Muscle of back (tissue), 13 donors: ENCODE measurements at places on chromosomes 3 and 15.

GRCh38 chr3:129439226-129439816, 427 bp downstream of the MBD4 start:
- DNase-seq, result no peak

GRCh38 chr3:193777524-193777923, 184.5 kb downstream of the OPA1 start:
- no peak for DNase-seq

GRCh38 chr15:91555312-91555711, 298.2 kb upstream of the SLCO3A1 start:
- DNase-seq, result no peak

GRCh38 chr3:100245136-100245535, 15.7 kb upstream of the TBC1D23 start:
- no peak for DNase-seq

DNA sequence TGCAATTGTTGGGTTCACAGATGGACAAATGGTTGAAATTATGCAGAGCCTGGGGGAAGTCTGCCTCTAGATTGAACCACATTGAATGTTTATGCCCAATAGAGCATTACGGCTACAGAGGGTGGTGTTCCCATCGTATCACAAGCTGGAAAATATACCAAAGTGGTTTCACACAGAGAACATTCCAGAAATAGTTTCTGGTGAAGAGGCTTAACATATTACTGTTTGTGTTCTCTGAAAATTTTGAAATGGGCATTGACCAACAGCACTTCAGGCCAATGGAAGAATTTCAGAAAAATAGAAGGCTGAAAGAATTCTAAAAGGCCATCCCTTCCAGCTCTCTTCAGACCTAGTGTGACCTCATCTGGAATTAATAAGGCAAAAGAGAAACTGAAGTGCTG, 203.9 kb downstream of the NEK10 start:
- DNase-seq, result peak; percentile 31

DNA sequence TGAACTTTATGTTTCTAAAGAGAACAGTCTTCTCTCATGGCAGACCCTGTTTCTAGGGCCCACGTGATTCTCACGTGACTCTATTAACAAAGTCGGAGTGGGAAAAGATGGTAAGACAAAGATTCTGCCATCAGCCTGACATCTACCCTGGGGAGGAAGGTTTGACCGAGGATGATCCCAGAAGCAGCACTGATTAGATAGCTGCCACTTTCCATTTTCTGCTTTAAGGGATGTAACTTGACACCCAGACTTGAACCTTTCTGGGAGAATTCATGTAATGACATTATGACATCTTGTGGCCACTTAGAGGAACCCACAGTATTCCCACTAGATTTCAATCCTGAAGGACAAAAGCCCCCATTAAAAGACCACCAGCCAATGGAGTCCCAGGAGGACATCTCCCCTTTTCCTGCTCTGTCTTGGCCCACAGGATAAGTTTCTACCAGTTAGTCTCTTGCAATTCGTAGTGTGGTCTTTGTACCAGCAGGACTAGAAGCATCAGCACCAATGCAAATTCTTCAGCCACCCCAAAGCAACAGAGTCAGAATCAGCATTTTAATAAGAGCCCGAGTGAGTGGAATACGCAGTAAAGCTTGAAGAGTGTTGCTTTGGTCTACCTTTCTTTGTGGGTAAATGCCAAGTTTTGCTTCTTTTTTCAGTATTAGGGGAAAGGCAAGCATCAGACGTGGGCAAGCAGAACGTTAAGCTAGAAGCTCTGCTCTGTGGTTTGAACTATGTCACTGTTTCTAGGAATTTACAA, 480.5 kb upstream of the PROK2 start:
- DNase-seq, result no peak

- peak; percentile 23 for DNase-seq
Measured at GRCh38 chr15:26773067-26773877, 406 bp upstream of the GABRB3 start.

- no peak for DNase-seq
Measured at GRCh38 chr3:94082391-94082937, 19.6 kb downstream of the NSUN3 start.

DNA sequence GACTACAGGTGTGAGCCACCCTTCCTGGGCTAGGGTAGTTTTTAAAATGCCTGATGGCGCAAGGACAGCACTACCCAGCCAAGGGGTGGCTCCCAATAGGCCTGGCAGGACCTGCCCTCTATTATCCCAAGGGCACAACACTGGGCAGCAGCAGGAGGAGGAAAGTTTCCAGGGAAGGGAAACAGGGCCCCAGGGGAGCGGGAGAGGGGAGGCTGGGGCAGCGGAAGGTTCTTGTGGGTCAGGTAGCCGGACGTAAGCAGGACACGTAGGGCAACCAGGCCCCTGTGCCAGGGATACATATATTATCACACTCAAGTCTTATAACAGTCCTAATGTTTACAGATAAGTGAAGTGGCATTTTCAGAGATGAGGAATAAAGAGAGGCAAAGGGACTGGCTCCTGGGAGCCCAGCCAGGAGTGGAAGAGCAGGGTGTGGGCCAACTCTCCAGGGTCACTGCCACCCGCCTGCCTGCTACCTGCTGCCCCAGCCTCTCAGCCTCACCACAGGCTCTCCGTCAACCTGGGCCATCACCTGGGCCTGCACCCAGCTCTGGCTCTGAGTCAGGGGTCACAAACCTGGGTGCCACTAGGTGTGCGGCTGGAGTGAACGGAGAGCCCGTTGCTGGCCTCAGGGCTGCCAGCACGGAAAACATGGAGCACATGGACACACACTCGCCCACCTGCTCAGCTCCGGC, 73.2 kb upstream of the SNRPA1 start:
- no peak for DNase-seq

GRCh38 chr15:29711531-29711930, 110.7 kb downstream of the TJP1 start:
- DNase-seq, result no peak

DNA sequence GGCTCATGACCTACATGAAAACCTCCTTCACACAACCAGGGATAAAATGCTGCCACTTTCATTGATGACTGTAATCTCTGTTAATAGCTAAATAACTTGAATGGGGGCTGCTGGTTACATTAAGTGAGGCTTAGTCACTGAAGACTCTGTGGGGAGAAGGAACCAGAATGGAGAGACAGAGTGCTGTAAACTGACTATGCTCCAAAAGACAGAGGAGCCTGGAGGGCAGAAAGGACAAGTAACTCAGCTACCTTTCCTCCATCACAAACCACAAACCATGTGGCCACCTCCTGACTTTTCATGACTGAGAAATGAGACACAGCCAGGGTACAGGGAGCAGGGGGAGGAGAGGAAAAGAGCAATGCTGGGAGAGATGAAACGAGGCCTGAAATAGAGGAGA, 97.1 kb upstream of the TRIM42 start:
- no peak for DNase-seq

GRCh38 chr3:28972921-28973320, 307.9 kb upstream of the RBMS3 start:
- no peak for DNase-seq

GRCh38 chr3:153043729-153044328, 118.2 kb upstream of the RAP2B start:
- no peak for DNase-seq

DNA sequence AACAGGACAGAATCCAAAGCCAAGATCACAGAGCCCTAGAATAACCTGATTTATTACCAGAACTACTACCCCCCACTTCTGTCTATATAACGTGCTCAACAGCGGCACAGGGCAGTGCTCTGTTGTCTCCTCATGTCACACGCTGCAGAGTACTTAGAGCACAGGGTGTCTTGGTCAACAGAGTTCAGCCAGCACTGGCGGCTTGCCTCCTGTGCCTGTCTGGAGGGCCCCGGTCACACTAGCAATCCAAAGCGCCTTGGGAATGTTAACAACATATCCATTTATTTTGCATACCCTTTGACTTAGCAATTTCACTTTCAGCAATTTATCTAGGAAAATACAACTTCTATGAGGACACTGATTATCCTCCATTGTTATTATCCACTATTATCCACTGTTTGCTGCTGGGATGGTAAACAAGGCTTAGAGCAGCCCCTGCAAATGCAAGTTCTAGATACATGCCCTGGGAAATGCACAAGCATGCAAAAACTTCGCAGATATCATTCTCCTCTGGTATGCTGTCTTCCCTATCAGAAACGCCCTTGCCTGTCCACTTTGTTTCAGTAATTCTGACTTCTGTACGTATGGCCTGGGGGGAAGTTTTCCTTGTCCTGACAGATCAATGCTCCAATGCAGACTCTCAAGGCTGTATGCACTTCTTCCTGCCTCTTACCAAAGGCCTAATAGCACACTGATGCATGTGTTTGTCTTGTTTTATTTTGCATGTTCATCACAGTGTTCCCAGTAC, 86.2 kb upstream of the OCA2 start:
- no peak for DNase-seq
